Urinary bladder (tissue), 4 donors: ENCODE measurements at places on chromosomes 16 and 17.

- no peak for DNase-seq
Observed at GRCh38 chr17:6231886-6232731, 161.9 kb downstream of the WSCD1 start.

- DNase-seq, result no peak
Observed at GRCh38 chr16:83971165-83972130, 3.4 kb downstream of the NECAB2 start.

DNA sequence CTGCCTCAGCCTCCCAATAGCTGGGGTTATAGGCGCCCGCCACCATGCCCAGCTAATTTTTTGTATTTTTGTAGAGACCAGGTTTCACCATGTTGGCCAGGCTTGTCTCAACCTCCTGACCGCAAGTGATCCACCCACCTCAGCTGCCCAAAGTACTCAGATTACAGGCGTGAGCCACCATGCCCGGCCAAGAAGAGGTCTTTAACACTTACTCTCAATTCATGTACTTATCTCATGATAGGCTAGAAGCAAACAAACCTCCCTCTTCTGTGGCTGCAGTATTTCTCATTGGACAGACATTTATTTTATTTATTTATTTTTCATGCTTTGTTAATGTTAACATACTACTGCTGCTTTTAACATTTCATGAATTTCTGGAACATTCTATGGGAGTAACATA is 7.0 kb upstream of the NT5C start:
- no peak for DNase-seq

DNA sequence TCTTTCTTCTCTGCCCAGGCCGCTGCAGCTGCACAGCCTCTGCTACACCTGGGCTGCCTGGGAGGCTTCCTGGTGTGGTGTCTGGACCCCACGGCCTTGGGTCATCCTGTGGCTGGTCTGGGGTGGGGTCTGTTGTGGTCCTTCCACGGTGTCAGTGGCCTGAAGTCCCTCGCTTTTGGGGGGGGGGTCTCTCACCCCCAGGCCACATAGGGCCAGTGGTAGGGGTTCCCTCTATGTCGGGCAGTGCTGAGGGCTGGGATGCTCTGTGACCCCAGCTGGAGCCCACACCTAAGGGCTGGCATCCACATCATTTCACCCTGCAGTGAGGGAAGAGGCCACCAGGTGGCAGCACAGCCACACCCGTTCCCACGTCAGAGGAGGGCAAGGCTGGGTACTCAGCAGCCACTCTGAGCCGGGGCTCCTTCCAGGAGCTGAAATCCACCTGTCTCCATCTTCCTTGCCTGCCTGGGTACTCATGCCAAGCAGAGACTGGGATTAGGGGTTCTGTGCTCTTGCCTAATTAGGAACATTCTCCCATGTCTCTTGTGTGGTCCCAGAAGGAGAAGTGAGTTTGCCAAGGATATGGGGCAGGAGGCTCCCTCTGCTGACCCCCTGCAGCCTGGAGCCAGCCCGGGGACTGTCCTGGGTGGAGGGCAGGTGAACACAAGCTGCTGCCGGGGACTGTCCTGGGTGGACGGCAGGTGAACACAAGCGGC is 13.0 kb downstream of the ENGASE start:
- DNase-seq, result no peak

DNA sequence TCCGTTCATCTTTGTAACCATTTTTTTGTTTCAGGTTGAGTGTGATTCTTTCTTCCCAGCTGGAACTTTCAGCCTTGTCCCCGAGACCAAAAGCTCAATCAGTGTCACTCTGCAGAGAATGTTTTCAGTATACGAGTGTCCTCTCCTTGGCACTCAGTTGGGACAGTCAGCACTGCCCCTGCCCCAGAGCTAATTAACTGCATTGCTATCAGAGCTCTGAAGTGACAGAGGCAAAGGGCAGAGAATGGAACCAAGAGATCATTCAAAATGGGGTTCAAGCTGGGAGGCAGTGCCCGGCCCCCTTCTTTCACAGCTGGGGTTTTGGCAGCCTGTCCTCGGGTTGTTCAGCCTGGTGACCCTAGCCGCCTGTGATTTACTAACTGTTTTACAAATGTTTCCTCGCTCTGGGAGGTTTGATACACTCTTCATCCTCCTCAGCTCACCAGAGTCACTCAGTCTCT is 195.9 kb upstream of the TBX2 start:
- DNase-seq, result no peak
